Psoas muscle (tissue), 8 donors: ENCODE measurements at places on chromosomes 2 and 18.

GRCh38 chr18:43876748-43877147 is 599.5 kb upstream of the SYT4 start:
- no peaks in the 10 kb centered on the region for H3K36me3 ChIP-seq
- no peak overlapping the region for H3K4me3 ChIP-seq
- no peaks in the 10 kb centered on the region for H3K27me3 ChIP-seq
- H3K27ac ChIP-seq, result no peak overlapping the region

DNA sequence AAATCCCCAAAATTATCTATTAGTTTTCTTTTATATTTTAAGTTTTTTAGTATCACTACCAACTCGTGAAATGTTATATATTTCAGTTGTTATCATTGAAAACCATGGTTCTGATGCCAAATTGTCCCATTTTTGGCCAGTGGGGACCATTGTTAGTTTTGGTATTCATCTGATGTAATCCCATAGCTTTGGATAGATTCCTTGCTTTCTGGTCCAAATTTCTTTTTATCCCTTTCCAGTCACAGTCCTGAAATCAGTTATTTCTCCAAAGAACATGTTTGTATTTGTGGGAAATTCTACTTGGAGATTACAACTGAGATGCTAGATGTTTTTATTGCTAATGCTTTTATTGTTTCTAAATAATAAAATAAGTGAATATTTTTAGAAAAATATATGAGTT is 976.8 kb upstream of the CRIM1 start:
- H3K27ac ChIP-seq, result no peak overlapping the region
- DNase-seq, result no peak
- no peaks in the 10 kb centered on the region for H3K4me1 ChIP-seq
- H3K4me3 ChIP-seq, result no peak overlapping the region

DNA sequence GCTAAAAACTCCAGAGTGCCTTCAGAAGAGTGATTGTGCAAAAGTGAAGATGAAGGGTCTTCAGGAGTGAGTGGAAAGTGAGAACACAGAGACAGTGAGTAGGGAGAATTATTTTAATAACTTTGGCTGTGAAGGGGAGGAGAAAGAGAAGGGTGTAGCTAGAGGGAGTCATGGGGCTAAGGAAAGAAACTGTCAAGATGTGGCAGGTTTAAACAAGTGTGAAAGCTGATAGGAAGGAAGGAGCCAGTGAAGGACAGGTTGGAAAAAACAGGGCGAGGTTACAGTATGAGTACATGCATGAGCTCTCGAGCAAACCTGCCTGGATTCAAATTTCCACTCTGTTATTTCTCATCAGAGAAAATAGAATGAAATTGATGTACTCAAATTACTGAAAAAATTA is 17.8 kb downstream of the IL1F10 start:
- no peak overlapping the region for H3K27ac ChIP-seq
- no peaks in the 10 kb centered on the region for H3K4me1 ChIP-seq
- peaks cover 4% of the 10 kb centered on the region for H3K27me3 ChIP-seq
- no peak for DNase-seq

DNA sequence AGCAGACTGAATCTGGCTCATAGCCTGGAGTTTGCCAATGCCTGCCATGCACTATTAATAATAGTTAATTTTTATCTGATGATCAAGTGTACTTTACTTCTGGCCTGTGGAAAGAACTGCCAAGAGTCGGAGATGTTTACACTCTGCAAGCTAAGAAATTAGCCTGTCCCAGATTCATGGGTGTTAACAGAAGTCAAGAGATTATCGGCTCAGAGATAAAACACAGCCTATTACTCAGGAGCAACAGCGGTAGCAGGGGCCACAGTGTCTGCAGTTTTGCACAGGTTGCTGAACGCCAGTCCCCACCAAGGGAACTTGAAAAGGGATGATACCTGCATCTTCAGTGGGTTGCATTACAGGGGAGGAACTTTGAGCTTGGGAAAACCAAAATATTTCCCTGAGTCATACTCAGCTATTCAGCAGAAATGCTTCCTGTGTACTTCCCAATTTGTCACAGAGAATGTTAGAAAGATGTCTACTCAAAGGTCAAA is 4.3 kb upstream of the ADI1 start:
- H3K27me3 ChIP-seq, result no peaks in the 10 kb centered on the region
- H3K4me3 ChIP-seq, result no peak overlapping the region
- no peaks in the 10 kb centered on the region for H3K36me3 ChIP-seq
- no peak overlapping the region for H3K27ac ChIP-seq
- H3K4me1 ChIP-seq, result peaks cover 20% of the 10 kb centered on the region

- no peaks in the 10 kb centered on the region for H3K27me3 ChIP-seq
- no peak for DNase-seq
- H3K4me1 ChIP-seq, result no peaks in the 10 kb centered on the region
- H3K36me3 ChIP-seq, result no peaks in the 10 kb centered on the region
Measured at GRCh38 chr2:144415386-144415785, 104.5 kb downstream of the ZEB2 start.

GRCh38 chr18:40939656-40940515 is 1015.1 kb upstream of the PIK3C3 start:
- H3K27me3 ChIP-seq, result no peaks in the 10 kb centered on the region
- no peaks in the 10 kb centered on the region for H3K36me3 ChIP-seq
- H3K27ac ChIP-seq, result no peak overlapping the region

- no peaks in the 10 kb centered on the region for H3K27me3 ChIP-seq
- H3K4me1 ChIP-seq, result no peaks in the 10 kb centered on the region
- H3K36me3 ChIP-seq, result no peaks in the 10 kb centered on the region
- no peak overlapping the region for H3K27ac ChIP-seq
- DNase-seq, result no peak
Measured at GRCh38 chr2:142307616-142308115, 176.8 kb upstream of the LRP1B start.

GRCh38 chr2:182907081-182907830 is 40.8 kb upstream of the FRZB start:
- H3K4me3 ChIP-seq, result no peak overlapping the region
- DNase-seq, result peak; percentile 77
- H3K27ac ChIP-seq, result peak overlapping the region; percentile 85
- no peaks in the 10 kb centered on the region for H3K27me3 ChIP-seq
- no peaks in the 10 kb centered on the region for H3K36me3 ChIP-seq

DNA sequence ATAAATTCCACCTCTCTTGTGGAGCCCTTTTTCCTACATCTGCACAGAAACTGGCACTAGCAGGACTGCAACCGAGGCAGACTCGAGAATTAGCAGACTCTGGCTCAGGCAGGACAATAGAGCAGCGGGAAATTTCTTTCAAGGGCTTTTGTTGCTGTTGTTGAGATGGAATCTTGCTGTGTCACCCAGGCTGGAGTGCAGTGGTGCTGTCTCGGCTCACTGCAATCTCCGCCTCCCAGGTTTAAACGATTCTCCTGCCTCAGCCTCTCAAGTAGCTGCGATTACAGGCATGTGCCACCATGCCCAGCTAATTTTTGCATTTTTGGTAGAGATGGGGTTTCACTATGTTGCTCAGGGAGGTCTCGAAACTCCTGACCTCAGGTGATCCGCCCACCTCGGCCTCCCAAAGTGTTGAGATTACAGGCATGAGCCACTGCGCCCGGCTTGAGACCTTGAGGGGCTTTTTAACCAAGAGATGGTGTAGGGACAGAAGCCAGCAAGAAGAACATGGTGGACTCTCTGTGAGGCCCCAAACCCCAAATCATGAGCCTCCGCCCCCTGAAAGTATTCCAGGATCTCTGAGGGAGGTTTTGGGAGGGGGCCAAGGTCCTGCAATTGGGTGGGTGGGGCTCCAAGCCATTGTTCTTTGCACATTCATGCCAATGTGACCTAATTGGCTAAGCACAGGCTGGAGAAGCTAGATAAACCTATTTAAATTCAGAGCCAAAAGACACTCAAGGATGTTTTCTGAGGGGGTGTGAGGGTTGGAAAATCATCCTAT is 68.4 kb upstream of the MSH2 start:
- no peak for DNase-seq
- H3K27me3 ChIP-seq, result no peaks in the 10 kb centered on the region
- no peaks in the 10 kb centered on the region for H3K4me1 ChIP-seq
- H3K27ac ChIP-seq, result no peak overlapping the region
